Kidney glomerular epithelial cell (primary cell): ENCODE measurements at places on chromosomes 16 and 17.

- no peak for DNase-seq
Measured at GRCh38 chr17:80512233-80512632, 32.4 kb upstream of the RPTOR start.

- peak; percentile 31 for DNase-seq
Measured at GRCh38 chr17:59372138-59372751, 40.8 kb downstream of the YPEL2 start.

DNA sequence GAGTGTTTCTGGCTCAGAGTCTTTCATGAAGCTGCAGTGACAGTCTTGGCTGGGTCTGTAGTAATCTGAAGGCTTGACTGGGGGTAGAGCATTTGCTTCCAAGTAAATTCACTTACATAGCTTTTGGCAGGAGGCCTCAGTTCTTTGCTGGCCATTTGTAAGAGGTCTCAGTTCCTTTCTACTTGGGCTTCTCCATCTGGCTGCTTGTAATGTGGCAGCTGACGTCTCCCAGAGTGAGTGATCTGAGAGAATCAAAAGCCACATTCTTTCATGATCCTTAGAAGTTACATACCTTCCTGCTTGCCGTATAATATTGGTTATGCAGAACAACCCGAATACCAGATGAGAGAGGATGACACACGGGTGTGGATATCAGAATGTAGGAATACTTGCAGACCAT, 39.8 kb downstream of the NF1 start:
- no peak for DNase-seq

DNA sequence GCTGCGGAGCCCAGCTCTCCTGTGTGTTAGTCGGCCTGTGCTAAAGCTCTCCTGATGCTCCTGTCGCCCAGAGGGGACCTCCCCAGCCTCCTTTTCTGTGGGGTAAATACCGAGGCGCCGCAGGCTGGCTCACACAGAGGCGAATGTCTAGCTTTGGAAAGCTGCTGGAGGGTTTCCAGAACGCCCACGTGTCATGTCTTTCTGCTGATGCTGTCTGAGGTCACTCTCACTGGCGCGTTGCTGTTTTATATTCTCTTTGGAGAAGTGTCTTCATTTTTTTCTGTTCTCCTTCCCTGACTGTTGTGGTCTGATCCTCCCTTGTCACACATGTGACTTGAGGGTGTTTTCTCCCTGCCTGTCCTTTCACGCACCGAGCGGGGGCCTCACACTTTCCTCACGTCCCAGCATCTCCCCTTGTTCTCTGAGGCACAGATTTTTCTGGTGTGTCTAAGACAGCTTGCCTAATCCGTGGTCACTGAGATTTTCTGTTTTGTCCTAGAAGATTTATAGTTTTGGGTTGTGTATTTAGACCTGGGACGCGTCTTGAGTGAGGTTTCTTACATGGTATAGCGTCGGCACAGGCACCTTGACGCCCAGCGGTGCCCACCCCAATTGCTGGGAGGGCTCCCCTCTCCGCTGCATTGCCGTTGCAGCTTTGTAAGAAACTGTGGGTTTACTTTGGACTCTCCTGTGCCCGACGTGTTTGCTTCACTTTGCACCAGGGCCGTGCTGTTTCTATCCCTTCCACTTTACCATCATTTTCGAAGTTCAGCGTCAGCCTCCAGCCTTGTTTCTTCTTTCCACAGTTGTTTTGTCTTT, 92.1 kb upstream of the ZNF750 start:
- DNase-seq, result no peak

DNA sequence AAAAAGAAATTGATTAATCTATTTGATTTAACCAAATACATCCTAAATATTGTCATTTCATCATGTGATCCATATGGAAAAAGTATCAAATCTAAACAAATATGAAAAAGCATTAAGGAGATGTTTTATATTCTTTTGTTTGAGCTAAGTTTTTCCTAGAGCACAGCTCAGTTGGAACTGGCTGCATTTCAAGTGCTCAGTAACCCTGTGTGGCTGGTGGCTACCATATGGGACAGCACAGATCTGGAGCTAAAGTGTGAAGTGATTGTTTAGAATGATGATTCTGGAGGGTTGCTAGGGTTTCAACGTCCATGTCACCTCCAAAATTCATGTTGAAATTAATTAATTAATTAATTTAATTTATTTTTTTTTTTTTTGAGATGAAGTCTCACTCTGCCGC, 137.5 kb downstream of the XYLT1 start:
- DNase-seq, result no peak

DNA sequence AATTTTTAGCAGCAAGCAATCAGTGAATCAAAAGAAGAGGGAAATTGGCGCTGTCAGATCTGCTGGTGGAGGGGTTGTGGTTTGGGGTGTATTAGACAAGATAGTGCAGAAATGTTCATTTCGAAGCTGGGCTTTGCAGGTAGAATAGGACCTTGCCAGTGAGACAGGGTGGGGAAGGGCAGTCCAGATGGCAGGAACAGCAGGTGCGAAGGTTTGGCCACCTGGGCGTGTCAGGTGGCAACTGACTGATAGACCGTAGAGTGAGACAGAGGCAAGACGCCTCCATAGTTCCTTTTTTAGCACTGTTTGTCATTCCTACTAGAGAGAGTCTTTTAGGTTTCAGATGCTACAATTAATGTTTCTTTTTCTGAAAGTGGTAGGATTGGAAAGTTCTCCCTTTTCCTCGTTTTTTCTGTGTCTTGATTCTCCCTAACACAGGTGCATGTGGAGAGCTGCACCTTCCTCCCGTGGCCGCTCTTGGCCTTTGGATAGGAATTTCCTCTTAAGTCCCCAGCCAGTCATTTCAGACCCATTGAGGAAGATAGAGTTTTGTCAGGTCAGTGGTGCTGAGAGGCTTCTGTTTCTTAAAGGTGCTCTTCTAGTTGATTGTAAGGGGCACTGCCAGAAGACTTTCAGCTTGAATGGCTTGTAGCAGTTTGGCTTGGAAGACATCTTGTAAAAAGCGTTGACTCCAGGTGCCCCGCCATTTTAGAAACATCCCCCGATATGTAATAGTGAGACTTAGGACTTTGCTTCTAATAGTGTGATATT, 315.6 kb downstream of the SNX29 start:
- DNase-seq, result no peak

- peak; percentile 69 for DNase-seq
Measured at GRCh38 chr17:31487648-31488263, 96.3 kb downstream of the RAB11FIP4 start.

DNA sequence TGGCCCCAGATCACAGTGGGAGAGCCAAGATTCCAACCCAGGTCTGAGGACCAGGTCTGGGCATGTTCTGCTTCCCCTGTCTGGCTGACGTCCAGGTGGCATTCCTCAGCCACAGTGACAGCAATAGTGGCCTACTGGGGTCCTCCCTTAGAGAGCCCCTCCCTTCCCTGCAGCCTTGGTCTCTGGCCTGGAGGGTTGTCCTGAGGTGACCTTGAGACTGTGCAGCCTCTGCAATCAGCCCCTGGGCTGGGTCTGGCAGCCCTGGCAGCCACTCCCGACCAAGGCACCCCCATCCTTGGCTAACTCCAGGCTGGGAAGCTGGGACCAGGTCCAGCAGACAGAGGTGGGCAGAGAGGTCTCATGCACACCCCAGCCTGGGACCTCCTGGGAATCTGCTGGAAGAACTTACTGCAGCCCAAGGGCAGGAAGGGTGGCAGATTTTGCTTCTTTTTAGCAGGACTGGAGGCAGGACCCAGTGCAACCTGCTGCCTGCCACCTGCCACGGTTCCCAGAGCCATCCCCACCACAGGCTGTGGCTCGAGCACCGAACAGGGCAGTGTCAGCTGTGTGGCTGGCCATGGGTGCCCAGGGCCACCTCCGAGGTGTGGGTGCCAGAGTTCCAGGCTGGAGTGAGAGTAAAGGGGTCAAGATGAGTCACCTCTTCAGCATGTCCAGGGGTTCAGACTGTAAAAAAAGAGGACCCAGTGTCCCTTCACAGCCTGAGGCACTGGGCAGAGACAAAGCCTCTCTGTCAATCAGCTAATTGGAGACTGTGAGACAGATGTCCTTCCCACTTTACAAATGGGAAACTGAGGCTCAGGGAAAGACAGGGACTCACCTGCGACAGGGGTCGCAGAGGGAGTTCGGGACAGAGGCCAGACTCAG, 12.6 kb downstream of the GRB7 start:
- DNase-seq, result no peak

DNA sequence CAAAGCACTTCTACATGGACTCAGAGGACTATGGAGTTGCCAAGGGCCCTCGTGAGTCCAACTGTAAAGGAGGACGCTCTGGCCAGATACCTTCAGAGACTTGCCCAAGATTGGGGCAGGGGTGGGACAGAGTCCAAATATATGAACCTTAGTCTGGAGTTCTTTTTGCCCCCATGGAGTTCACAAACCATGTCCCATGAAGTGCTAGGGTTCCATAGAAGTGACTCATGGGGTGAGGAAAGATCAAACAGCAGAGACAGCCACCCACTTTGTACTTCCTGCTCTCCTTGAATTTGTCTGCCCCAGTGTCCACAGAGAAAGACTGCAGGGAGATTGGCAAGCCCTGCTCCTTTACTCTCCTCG, 29.0 kb downstream of the SRL start:
- DNase-seq, result peak; percentile 55

- no peak for DNase-seq
Measured at GRCh38 chr17:57033296-57033695, 51.8 kb upstream of the AKAP1 start.

DNA sequence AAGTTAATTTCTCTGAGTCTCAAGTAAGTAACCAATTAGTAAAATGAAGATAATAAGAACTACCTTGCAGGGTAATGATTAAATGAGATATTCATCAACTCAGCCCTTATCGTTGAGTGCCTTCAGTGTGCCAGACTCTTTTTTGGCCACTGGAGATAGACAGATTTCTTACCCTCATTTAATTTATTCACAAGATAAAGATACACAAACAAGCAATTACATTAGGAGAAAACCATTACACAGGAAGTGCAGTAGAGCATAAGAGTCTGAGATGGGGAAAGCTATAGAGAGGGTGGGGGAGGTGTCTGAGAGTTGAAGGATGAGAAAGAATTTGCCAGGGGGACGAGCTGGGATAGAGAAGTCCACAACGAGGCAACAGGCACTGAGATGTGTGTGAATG, 72.5 kb upstream of the BCAR1 start:
- peak; percentile 24 for DNase-seq

GRCh38 chr17:4017377-4017776, 53.1 kb upstream of the ATP2A3 start:
- DNase-seq, result no peak

- DNase-seq, result no peak
Measured at GRCh38 chr16:80191928-80192327, 348.9 kb upstream of the DYNLRB2 start.

- DNase-seq, result no peak
Measured at GRCh38 chr16:55747785-55748184, 85.1 kb downstream of the CES1 start.

DNA sequence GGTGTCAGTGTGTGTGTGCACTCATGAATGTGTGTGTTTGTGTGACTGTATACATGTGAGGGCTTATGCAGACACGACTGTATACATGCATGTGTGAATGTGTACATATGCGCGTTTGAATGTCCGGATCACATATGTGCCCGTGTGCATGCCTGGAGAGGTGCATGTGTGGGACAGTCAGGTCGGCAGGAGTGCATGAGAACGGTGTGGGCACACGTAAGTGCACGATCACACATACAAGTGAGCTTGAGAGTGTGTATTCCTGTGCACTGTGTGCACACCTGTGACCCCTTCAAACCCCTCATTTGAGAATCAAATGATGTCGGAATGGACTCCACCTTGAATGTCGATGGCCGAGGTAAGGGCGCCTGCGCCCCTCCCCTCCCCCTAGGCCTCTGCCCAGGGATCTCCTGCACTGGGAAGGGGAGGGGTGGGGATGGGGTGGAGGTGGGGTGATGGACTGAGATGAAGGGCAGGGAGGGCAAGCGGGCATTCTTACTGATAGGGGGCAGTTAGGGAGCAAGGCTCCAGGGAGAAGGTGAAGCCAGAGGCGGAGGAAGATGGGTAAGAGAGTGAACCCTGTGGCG, 601 bp upstream of the NGFR start:
- DNase-seq, result no peak

- DNase-seq, result no peak
Measured at GRCh38 chr17:22507823-22508222, 815.5 kb downstream of the KCNJ18 start.

DNA sequence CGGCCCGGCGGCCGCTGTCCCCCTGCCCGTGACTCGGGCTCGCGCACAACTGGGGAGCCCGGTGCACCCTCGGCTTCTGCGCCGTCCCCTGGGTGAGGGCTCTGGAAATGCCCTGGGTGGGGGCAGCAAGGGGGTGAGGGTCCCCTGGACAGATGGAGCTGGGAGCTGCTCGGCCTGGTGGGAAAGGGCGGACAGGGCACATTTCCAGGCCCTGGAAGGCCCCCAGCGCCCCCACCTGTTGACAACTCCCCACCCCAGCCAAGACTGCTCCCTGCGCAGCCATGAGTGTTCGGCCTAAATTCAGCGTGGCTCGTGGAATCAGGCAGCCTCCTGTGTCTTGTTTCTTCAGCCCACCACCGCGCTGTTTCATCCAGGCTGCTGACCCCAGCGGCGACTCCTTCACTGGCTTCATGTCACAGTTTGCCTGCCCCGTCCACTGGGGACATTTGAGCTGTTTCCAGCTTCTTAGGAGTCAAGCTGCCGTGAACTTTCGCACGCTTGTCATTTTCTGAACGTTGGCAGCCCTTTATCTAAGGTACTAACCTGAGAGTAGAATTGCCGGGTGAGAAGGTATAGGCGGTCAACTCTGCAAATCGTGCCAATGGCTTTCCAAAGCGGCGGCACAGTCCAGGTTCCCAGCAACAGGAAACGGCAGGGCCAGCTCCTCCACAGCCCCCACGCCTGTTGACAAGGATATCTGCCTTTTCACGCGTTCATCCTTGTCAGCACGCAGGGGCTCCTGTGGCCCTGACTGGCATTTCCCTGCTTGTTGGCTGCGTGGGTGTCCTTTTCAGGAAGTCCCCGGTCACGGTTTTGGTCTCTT, 895 bp downstream of the UTS2R start:
- no peak for DNase-seq

GRCh38 chr17:17880577-17881196, 43.9 kb upstream of the SREBF1 start:
- no peak for DNase-seq

DNA sequence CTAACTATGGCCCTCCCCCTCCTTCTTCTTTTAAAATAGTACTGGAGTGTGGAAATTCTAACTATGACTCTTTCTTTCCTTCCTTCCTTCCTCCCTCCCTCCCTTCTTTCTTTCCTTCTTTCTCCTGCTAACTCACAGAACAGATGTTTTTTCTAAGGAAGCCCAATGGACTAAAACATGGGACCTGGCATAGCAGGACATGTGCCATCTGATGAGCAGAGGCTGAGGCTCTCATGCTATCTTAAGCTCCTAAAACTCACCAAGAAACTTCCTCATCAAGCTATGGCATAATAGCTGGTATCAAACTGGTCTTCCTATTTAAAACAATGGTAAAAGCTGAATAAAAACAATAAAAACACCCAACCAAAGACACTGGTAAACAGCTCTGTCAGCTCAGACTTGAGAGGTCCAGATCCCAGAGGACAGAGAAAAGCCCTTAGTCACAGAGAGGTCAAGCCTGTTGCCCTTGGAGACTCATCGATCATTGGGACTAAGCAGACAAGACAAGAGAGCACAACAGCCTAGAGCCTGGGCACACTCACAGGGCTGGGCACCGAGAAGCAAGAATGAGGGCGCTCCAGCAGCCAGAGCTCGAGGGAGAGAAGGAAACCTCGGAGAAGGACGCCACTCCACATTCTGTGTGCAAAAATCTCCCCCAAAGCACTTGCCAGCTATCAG, 27.6 kb downstream of the SLC38A10 start:
- DNase-seq, result no peak

GRCh38 chr16:7820816-7821215, 488.2 kb downstream of the RBFOX1 start:
- DNase-seq, result no peak

- DNase-seq, result no peak
Measured at GRCh38 chr17:77962348-77962747, 3.8 kb downstream of the TNRC6C start.
